ENCODE measurements at places on chromosomes 5 and 9.

DNA sequence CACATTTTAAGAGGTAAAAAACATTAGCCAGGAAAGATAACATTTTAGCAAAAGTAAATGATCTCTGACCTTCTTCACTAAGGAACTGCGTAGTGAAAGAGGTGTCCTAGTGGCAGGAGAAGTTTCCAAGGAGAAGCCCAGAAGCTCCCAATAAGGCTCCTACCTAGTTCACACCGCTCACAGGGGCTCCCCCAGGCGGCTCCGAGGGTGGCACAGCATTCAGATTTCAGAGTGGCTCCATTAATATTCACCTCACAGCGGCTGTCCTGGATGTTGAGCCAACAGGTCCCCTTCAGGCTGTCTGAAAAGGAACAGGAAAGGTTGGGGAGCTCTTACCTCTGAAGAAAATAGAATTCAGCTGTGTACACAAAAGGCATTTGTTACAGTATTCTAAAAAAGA is 187.3 kb downstream of the FBN2 start:
- no peak for DNase-seq

DNA sequence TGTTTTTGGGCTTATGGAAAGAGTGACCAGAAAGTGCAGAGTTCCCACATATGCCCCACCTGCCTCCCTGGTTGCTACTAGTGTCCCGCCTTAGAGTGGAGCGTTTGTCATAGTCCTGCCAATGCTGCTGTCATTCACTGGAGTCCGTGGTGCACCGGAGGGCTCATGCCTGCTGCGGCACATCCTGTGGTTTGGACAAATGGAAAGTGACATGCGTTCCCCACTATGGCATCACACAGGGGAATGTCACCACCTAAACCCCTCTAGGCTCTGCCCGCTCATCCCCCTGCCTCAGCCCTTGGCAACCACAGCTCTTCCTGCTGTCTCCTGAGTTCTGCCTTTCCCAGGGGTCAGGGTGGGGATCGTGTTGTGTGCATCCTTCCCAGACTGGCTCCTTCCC is 29.2 kb downstream of the IRX4 start:
- DNase-seq, result no peak

DNA sequence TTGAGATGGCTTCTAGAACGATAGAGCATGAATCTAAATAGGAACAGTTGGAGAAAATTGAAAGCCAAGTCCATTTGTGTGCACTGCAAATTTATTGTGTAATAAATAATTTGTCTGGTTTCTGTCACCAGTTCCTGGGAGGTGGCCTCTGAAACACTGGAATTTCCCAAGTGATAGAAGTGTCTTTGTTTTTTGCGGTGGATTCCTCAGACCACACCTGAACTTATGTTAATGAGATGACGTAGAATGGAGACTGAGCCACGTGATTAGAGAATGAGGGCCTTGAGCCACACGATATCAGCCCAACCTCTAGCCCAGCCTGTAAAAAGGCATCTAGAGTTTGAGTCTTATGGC is 105.1 kb downstream of the MSX2 start:
- DNase-seq, result no peak

- DNase-seq, result peak; percentile 45
Observed at GRCh38 chr5:142325725-142326479, 1.1 kb upstream of the SPRY4 start.

- DNase-seq, result no peak
Observed at GRCh38 chr5:38601133-38601862, 44.9 kb upstream of the LIFR start.

GRCh38 chr5:76401801-76402250 is 1.3 kb upstream of the IQGAP2 start:
- DNase-seq, result no peak

DNA sequence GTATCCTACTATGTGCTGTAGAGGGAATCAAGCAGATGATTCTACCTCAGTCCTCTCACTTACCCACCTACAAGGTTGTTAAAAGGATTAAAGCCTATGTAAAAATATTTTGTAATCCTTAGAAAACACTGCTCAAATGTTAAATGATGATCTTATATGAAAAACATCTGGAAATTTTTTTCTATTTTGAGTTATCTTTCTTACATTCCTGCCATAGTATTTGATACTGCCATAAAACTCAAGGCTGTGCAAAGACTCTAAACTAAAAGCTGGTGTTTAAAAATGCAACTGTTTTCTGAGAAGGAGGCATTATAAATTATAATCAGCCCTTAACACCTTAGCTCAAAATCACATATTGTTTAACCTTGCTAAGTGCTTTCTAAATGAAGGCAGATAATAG is 474.2 kb downstream of the PRELID2 start:
- DNase-seq, result no peak

- no peak for DNase-seq
Observed at GRCh38 chr5:176673651-176674583, 26.6 kb downstream of the TSPAN17 start.

- DNase-seq, result no peak
Observed at GRCh38 chr5:96928931-96929708, 6.8 kb upstream of the LNPEP start.

DNA sequence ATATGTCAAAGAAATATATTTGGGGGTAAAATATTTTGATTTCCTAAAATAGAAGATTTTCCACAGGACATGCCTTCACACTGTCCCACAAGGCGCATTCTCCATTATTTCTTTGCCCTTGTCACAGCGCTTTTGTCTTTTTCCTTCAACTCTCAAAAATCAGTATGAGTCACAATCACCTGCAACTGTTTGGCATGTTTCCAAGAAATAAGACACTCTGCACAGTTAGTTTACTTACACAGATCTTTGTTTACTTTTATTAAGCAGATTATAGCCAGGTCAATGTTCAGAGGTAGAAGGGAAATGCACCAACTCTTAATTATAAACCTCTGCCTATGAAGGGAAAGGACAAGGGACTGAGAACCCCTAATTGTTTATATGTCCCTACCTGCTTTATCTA is 9.5 kb downstream of the CEMIP2 start:
- DNase-seq, result peak; percentile 95

GRCh38 chr5:65893749-65894430 is 32.5 kb upstream of the ERBIN start:
- DNase-seq, result no peak

GRCh38 chr5:139125991-139126390 is 72.2 kb downstream of the SIL1 start:
- DNase-seq, result no peak

DNA sequence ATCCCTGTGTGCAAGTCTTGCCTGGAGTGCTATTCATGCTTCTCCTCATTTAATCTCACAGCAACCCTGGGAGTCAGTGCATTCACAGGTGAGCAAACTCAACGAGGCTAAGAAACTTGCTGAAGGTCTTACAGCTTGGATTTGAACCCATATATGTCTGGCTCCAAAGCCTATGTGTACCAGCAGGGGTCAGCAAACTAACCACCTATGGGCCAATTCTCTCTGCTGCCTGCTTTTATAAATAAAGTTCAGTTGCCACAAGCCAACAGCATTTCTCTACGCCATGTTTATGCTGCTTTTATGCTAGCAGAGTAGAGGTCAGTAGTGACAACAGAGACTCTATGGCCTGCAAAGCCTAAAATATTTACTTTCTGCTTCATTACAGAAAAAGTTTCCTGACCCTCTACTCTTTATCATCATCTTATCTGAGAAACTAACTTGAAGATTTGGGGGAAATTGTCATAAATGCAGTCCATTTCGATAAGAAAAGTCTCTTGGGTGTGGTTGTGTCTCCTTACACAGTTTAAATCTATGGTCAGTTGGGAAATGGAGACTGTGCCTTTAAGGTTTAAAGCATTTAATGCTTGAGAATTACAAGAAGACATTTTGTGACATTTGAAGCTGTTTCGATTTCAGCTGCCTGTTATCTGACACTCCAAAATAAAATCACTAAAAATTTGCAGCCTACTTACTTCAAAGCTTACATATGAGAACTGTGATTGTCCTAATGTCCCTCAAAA is 137.7 kb downstream of the PRELID2 start:
- DNase-seq, result peak; percentile 17

DNA sequence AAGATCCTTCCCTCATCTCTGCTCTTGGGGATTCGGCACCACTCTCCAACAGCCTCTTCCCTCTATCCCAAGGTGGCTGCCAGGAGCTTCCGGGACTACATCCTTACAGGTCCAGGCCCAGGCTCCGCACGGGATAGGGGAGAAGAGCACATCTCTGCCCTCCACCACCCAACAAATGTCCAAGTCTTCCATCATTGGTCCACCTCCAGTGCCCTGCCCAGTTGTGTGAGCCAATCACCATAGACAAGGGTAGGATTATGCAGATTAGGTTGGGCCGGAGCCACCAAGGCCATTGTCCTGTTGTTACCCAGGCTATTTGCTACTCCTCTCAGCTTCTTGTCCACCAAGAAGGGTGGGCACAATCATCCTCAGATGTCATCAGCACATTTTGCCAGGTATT is 9.1 kb downstream of the UNC5A start:
- DNase-seq, result no peak

- peak; percentile 97 for DNase-seq
Observed at GRCh38 chr9:101480386-101480785, 44.8 kb upstream of the ALDOB start.

DNA sequence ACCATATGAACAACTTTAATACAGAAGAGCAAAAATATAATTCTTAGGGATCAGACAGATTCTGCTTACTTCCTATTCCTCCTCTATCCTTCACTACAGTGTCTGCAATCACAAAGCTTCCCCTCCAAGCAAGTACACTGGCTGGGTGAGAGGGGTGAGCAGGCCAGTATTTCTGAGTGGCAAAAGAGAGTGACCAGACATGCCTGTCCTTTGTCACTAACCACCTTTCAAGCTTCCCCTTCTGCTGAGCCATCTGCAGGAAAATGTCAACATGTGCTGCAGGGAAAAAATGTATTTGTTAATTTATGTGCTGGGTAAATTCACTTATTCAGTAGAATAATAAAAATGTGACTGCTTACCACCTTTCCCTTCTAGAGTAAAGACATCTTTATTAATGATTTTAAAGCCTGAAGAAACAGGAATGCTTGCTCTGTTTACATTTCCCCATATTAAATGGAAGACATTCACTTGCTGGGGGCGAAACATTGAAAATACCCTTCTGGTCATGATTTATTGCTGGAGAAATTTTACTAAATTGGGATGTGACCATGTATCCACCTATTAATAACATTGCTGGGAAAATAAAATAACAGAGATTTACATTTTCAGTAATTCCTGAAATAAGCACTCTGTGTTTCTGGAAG is 84.9 kb downstream of the SPOCK1 start:
- DNase-seq, result no peak

DNA sequence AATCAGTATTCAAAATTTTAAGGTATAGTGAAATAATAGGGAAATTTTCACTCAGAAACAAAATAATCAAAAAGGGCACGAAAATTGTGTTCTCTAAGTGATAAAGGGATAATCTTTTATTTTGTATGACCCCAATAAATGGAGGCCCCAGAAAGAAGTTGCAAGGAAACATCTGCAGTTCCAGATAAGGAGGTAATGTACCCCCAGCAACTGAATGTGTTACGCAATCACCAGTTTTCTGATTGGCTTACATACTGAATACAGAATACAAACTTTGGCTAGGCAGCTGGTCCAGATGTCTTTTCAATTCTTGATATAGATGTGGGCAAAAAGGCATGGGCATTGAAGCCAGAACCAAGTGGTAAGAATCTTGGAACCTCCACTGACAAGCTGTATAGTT is 1.7 kb upstream of the TOPORS start:
- peak; percentile 42 for DNase-seq

DNA sequence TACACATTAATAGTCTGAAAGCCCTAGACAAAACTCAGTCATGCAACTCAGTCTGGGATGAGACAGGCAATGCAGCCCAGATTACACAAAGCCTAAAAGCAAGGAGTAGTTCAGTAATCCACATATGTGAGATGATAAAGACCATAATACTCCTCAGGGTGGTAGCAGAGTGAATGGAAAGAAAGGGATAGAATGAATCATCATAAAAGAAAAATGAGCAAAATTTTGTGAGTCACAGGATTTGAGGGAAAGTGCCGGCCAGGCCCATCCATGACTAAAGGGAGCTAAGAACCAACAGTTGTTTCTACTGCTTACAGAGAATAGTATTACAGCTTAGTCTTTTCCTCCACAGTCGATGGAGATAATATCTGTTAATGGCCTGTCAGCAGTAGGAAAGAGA is 90.0 kb upstream of the POU5F2 start:
- no peak for DNase-seq

GRCh38 chr5:104199771-104200170 is 637.2 kb upstream of the NUDT12 start:
- no peak for DNase-seq

DNA sequence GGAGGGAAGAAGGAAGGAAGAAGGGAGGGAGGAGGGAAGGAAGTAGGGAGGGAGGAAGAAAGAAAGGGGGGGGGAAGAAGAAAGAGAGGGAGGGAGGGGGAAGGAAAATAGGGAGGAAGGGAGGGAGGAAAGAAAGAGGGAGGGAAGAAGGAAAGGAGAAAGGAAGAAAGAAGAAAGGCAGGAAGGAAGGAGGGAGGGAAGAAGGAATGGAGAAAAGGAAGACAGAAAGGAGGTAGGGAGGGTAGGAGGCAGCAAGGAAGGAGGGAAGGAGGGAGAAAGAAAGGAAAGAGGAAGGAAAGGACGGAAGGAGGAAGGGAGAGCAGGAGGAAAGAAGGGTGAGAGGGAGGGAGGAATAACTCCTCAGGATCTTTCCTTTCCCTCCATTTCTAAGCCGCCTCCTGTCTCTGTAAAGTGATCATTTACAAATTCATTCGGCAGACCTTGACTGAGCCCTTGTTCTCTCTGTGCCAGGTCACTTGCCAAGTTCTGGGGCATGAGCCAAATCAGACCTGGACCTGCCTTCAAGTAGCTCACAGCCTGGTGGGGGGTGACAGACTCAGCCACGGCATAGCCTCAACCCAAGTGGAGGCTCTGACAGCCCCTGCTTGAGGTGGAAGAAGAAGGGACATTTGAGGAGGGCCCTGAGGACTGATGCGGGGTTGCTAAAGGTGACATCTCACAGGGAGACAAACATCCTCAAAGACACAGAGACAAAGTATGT is 69.0 kb upstream of the HRH2 start:
- no peak for DNase-seq

DNA sequence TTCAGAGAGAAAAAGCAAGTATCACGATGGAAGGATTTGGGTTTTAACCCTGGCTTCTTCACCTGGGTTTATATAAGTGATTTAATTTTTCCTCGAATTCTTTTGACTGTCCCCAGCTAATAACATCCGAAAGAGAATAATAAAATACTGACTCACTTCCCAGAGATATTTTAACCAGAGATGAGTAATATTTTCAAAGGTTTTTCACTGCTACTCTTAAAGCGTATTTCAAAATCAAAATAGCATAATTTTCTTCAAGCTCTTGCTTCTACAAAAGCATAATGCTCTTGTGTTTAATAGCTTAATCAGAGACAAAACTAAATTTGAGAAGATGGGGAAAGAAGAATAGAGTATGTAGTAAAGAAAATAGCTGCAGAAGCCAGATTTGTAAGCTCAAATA is 215.2 kb upstream of the PTGER4 start:
- no peak for DNase-seq

GRCh38 chr9:93071464-93071863 is 13.0 kb downstream of the SUSD3 start:
- no peak for DNase-seq

GRCh38 chr5:82493221-82493620 is 215.1 kb upstream of the RPS23 start:
- peak; percentile 14 for DNase-seq

- DNase-seq, result peak; percentile 86
Observed at GRCh38 chr5:65184780-65185179, 296.9 kb downstream of the ADAMTS6 start.
